ENCODE measurements at places on chromosomes 5 and 9.

- peak; percentile 70 for DNase-seq
Measured at GRCh38 chr5:73201547-73202513, 28.8 kb downstream of the TMEM174 start.

DNA sequence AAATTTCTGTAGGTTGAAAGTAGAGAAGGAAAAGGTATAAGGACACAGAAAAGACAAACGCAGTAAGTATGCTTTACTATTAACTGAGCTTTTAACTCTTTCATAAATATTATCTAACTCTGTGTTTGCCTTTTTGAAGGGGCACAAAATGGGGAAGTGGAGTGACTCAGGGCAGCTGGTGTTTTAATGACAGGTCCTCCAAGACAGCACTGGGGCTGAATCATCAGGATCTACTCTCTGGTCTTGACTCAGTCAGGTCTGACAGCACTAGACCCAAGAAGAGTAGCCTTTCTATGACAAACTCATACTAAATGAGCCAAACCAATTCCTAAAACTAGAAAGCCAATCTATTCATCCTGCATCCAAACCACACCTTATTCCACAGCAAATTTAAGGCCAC, 102.2 kb downstream of the APTX start:
- DNase-seq, result no peak

GRCh38 chr9:129176701-129177442, 1.2 kb downstream of the IER5L start:
- peak; percentile 23 for DNase-seq

- no peak for DNase-seq
Measured at GRCh38 chr5:156411-157072, 34.8 kb upstream of the LRRC14B start.

DNA sequence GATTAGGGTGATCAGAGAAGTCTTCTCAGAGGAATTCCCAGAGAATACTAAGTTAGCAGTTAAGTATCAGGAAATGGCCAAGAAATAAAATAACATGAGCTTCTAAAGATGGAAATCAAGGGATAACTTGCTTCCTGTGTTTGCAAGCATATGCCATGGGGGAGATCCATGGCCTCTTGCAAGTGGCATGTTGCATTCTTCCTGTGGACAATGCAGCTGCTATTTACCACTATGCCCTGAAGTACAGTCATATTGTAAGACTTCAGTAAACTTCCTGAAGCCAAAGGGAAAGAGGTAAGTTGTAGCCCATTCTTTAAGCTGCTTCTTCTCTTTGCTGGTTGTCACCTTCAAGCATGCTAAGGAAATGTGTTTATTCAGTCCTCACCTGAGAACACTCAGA, 154.7 kb upstream of the RUSC2 start:
- no peak for DNase-seq

DNA sequence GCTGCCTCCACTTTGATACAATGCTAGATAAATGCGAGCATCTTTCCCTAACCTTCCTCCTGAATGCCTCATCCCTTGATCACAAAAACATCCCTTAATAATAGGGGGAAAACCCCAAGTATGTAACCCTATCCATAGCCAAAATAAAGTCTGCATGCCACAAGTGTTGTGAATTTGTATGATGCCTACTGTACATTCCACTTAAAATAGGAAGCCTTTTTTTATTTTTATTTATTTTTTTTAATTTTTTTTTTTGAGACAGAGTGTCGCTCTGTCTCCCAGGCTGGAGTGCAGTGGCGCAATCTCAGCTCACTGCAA, 207.0 kb downstream of the AOPEP start:
- no peak for DNase-seq

- no peak for DNase-seq
Measured at GRCh38 chr5:133367984-133368383, 244.4 kb downstream of the FSTL4 start.

DNA sequence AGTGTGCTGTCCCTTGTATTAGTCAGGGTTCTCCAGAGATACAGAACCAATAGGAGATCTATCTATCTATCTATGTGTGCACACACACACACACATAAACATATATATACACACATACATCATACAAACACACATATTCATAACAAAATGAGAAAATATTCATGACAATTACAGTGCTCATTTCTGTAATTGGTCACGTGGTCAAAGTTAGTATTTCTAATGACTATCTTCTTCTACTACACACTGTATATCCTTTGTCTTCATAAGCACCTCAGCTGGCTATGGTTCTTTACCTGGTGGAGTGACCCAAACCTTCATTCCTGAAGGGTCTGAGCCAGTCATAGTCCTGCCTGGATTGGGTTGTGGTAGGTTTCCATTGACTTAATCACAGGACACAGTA, 17.7 kb upstream of the BTF3 start:
- no peak for DNase-seq

GRCh38 chr5:93342563-93343061, 238.4 kb downstream of the NR2F1-AS1 start:
- DNase-seq, result no peak

GRCh38 chr5:129506086-129506485, 46.0 kb downstream of the ADAMTS19 start:
- no peak for DNase-seq

DNA sequence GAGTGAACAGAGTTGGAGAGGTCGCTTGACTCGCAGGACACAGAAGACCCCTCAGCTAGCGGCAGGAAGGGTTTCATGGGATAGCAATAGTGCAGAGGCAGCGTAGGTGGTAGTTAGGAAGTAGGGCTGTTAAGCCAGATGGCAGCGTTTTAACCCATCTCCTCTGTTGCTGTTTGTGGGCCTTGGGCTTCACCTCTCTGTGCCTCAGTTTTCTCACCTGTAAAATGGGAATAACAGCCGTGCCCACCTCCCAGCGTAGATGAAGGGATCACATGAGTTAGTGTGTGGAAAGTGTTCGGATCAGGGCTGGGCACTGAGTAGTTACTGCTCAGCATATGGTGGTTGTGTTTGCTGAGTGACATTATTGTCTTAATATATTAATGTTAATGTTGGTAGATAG, 1.9 kb downstream of the ZNF354B start:
- DNase-seq, result no peak

GRCh38 chr5:32645246-32645645, 59.9 kb downstream of the SUB1 start:
- no peak for DNase-seq

GRCh38 chr5:177997846-177998245, 1.8 kb upstream of the PROP1 start:
- DNase-seq, result no peak

GRCh38 chr5:172878933-172879752, 45.1 kb downstream of the ERGIC1 start:
- no peak for DNase-seq

All from activated naive CD8-positive, alpha-beta T cell treated with anti-CD3 and anti-CD28 coated beads for 36 hours (primary cell).